ENCODE measurements at places on chromosomes 5 and 9.

GRCh38 chr9:27715651-27716050 is 142.4 kb upstream of the C9orf72 start:
- no peak for DNase-seq

DNA sequence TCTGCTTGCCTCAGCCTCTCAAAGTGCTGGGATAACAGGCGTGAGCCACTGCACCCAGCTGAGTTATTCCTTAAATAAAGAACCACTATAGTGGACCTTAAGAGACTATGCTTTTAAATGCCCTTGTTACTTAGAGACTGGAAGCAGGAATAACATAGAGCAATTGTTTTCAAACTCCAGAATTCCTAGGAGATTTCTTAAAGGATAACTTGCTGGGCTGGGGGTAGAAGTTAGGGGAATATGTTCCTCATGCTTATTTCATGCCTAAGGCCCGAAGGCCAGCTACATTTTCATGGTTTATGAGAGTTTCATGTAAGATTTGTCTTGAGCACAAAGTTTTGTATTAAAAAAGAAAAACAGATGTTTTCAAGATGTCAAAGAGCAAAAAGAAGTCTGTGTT is 48.2 kb downstream of the CSNK1A1 start:
- no peak for DNase-seq

GRCh38 chr5:112691758-112692157 is 45.9 kb upstream of the APC start:
- DNase-seq: peak; percentile 13

GRCh38 chr9:125995006-125995405 is 247.8 kb downstream of the PBX3 start:
- DNase-seq: no peak

DNA sequence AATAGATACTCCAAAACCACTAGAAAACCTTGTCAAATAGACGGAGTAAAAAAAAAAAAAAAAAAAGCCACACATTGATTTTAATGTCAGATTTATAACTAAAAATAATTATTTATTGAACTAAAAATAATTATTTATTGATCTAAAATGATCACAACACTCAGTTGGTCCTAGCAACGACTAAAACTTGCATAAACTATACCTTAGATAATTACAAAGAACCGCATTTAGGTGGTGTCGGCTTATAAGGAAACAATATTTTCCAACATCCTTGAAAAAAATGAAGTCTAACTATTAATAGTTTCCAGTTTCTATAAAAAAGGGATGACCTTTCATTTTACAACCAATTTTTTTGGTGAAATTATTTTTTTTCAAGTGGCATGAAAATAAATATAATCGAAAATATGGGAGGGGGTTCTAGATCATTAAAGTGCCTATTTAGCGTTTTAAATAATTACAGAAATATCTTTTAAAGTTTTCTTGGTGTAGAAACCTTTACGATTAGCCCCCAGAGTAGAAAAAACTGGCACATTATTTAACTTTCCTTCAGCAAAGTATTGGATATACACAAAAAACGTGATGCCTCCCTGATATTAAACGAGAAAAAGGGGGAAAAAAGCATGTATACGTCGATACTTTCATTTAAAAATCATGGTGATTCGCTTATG is 3.7 kb downstream of the ARRDC3 start:
- no peak for DNase-seq

DNA sequence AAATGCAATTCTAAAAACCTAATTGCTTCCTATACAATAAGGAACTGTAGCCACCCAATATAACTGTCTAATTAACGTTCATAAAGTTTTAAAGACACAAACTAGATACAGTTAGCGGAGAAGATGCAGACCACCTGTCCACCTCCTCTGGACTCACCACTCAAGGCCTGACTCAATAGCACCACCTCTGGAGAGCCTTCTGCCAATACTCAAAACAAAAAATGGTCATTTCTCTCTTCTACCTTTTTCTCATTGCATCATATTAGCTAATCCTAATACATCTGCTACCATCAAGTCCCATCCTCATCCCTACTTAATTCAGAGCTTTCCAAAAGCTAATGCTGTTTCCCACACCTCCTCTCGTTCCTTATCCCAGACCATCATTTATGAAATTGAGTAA is 159.9 kb downstream of the MLLT3 start:
- DNase-seq: no peak

- no peak for DNase-seq
These were observed 22.9 kb upstream of the GLRX start for GRCh38 chr5:95845391-95845790.

- no peak for DNase-seq
These were observed 72.6 kb downstream of the GPBP1 start for GRCh38 chr5:57246426-57246825.

GRCh38 chr5:149434162-149435014 is 55.3 kb upstream of the IL17B start:
- peak; percentile 21 for DNase-seq

- DNase-seq: no peak
These were observed 226.4 kb upstream of the WWC1 start for GRCh38 chr5:168064933-168065622.

DNA sequence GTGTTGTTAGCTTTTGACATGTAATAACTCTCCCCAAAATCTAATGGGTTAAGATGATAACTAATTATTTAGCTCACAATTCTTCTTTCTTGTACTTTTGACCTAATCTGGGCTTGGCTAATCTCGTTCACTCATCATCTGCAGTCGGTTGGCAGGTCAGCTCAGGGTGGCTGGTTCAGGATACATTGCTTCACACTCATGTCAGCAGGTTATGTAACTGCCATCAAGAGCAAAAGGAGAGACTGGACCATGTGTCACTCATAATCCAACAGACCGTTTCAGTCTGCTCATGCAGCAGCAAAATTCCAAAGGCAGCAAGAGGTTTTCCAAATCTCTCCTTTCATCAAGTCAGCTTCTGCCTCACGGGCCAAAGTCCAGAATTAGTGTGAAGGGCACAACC is 998.4 kb upstream of the CTNND2 start:
- DNase-seq: no peak

DNA sequence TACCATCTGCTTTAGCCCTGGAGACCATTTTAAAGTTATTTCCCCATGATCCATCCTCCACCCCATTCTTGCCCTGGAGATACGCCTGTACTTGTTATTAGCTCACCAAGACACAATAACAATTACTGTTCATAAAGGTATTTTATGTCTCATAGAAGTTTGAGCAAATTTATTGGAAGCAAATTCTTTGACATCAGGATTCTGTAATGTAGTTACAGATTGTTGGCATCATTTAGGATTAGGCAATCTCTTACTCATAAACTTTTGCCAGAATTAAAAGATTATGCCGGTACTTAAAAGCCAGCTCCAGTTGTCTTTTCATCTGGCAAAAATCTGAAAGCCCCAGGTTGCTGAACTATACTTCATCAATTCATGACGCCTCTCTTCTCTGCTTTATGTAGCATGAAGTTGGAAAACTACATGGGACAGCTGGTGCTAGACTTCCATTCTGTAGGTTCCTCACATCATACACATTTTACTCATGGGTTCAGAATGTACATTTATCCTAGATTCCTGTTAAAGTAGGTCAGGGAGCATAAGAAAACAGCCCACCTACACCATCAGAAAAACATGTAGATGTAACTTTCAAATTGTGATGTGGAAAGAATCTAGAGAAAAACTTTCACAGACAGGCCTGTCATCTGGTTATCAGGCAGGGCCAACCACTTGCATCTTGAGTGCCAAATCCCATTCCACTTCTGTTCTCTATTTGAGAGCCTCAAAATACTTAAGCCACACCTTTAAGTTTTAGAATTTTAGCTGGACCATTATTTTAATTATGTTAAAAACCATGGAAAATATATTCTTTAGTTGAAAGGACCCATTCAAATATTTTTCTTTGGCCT is 14.0 kb downstream of the ATP10B start:
- no peak for DNase-seq
